ENCODE measurements at places on chromosomes 5 and 9.

GRCh38 chr5:83378624-83379289 is 92.8 kb upstream of the VCAN start:
- no peak for DNase-seq

DNA sequence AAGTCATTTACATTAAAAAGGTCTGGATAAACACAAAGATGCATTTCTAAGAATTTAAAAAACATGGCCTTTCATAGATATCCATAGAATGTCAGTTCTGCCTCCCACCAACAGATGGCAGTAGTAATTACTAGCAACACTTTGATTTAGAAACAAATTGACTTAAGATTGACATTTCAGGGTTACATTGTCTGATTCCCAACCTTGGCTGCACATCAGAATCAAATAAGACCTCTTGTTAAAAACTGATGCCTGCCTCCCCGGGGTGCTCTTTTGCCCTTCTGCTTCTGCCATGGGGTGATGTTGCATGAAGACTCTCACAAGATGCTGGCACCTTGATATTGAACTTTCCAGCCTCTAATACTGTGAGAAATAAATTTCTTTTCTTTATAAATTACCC is 146.2 kb upstream of the GPR151 start:
- DNase-seq = no peak

GRCh38 chr5:38551030-38552017 is 5.1 kb downstream of the LIFR start:
- no peak for DNase-seq

- no peak for DNase-seq
Measured at GRCh38 chr5:166045961-166046360, 2245.5 kb upstream of the WWC1 start.

- DNase-seq = no peak
Measured at GRCh38 chr9:127788337-127789011, 2.6 kb downstream of the CDK9 start.

GRCh38 chr5:34620185-34620584 is 35.9 kb upstream of the RAI14 start:
- no peak for DNase-seq

DNA sequence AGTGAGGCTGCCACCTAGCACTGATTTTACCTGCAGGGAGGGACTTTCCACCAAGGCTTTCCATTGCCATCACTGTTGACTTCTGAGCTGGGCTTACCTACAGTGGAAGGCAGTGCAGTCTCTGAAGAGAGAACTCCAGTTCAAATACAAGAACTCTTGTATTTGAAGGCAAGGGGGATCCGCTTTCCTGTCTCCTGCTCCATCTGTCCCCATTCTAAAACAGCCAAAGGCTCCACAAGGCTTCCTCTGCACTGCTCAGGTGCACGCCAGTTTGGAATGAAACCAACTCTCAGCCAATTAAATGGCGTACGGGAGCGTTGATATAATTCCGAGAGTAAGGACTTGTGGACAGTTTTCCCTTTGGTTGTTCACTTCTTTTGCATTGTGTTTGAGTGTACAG is 66.0 kb upstream of the CXCL14 start:
- no peak for DNase-seq

Data from activated naive CD4-positive, alpha-beta T cell treated with anti-CD3 and anti-CD28 coated beads, Interleukin-2, amount 10 ng/mL, durations not matched to agents 7 days and 5 days (primary cell).